Neural progenitor cell (in vitro differentiated cells): ENCODE measurements at places on chromosomes 7 and 10. TPM values are rescaled to one million over a fixed set of nuclear protein-coding genes. Genes with fewer than 3 reads are reported as not detected.

ITIH5 gene
- 0.84 and 1.1 TPM in 2 replicates for total RNA-seq

DNA sequence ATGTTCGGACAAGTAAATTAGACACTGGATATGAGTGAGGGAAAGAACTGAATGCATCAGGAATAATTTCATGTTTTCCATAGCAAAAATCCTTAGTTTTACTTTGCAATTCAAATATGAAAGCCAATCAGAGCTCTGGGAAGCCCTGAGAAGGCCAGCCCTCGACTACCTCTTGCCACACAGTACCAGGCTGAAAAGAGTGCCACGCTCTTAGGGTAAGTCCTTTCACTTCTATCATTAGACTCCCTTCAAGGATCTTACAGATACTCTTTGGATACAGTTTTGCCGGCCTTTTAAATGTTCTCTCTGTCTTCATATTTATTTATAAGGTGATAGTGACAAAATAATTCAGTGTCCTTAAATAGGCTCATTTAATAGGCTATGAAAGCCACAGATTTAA, 1.9 kb downstream of the COBL start:
- DNase-seq, result no peak

GRCh38 chr10:124518366-124518765, 56.7 kb downstream of the LHPP start:
- no peak for DNase-seq

AMPH gene
- 21.2 and 22.8 TPM in 2 replicates for total RNA-seq

DNA sequence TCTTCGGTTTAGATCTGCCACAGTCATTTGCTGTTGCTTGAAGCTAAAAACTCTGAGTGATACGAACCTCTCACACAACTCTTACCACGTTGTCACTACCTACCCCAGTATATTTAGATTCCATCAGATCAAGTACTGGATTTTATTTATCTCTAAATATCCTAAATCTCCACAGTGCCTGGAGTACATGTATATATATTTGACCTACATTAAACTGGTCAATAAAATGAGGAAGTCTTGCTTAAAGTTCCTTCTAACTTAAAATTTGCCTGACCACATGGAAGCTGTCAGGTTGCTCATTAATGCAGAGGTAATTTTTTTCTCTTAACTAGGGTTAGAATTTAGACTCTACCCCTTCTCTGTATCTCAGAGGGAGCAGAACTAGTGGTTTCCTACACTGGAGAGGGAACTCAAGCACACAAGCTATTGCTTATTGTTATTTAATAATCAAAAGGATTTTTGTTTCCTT, 3.1 kb upstream of the MACC1 start:
- no peak for DNase-seq

DNA sequence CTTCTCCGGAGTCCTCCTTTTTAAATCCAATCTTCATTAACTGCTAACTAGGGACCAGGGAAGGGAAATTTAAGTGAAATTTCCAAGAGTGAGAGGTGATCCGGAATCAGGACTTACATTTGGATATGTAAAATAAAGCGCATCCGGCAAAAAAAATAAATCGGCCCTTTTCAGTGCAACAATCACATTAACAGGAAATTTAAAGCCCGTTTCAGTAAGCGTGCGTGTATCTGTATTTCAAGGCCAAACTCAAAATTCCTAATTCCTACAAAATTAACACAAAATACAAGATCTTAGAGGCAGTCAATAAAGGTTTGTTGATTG, 771 bp downstream of the DNAJC9 start:
- no peak for DNase-seq

GRCh38 chr10:74929197-74929596, 102.8 kb downstream of the KAT6B start:
- no peak for DNase-seq

ANKRD22 gene
- total RNA-seq, result not detected in 2 replicates

STEAP4 gene
- not detected in 2 replicates for total RNA-seq

CCDC146 gene
- 2.1 and 6.1 TPM in 2 replicates for total RNA-seq

SPDYE1 gene
- not detected in 2 replicates for total RNA-seq

- DNase-seq, result peak; percentile 9
Measured at GRCh38 chr7:29239638-29240037, 45.1 kb downstream of the CHN2 start.

DOCK4 gene
- total RNA-seq, result 9.6 and 11.4 TPM in 2 replicates

DNA sequence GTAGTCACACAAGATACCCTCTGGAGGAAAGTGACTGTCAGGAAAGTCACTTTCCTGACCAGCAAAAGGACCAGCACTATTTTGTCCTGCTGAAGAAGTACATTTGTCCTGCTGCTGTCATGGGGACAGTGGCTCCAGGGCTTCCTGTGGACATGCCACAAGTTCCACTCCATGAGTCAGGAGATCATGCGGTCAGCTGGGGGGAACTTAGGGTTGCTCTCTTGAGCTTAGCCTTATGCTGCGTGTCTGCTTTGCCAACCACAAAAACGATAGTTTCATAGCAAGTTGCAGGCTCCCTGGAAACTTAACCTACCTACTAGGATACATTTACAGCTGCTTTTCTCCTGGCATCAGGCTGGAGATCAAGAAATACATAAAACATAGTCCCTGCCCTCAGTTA, 19.8 kb upstream of the ALOX5 start:
- DNase-seq, result no peak

DNA sequence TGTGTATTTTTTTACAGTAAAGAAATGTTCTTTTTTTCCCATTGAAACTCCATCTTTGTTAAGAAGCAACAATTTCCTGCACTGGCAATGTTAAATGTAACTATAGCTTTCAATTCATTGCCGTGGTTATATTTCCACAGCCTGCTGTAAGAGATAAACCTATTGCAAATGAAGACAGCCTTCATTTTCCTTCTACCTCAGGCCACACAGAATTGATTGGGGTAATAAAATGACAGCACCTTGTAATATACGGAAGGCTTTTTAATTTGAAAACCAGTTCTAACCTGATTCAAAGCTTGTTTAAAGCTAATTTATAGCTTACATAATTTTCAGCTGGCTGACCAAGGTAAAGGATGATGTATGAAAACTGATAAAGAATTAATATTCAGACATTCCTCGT, 161.9 kb downstream of the PHF14 start:
- no peak for DNase-seq

- DNase-seq, result peak; percentile 95
Measured at GRCh38 chr7:100827330-100828226, at the start of gene EPHB4. Gene EPHB4 (minus strand): TSS chr7:100827523. CDS start chr7:100827030, 493 bp downstream.

OR2A1 gene
- not detected in 2 replicates for total RNA-seq

DNA sequence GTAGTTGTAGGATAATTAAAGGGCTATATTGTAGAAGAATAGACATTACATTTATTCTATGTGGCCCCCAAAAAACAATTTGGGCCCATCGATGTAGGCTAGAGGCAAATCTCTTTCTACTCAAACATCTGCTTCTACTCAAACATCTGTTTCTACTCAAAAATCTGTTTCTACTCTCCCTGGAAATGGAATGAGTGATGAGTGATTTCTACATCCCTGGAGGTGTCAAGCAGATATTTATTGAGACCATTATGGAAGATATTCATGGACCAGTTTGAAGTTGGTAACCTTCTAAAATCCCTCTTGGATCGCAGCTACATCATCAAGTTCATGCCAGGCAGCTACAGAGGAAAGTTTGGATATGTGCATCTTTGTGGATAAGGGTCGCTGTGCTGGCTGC, 5.1 kb upstream of the PLPP4 start:
- DNase-seq, result no peak

SHH gene
- total RNA-seq, result 0.03 TPM in 1 of 2 replicates, not detected in the other

- DNase-seq, result no peak
Measured at GRCh38 chr10:55233505-55233904, 432.5 kb upstream of the PCDH15 start.

GPC2 gene
- total RNA-seq, result 17.0 and 61.0 TPM in 2 replicates

SPAG6 gene
- total RNA-seq, result 0.71 and 2.3 TPM in 2 replicates

DNA sequence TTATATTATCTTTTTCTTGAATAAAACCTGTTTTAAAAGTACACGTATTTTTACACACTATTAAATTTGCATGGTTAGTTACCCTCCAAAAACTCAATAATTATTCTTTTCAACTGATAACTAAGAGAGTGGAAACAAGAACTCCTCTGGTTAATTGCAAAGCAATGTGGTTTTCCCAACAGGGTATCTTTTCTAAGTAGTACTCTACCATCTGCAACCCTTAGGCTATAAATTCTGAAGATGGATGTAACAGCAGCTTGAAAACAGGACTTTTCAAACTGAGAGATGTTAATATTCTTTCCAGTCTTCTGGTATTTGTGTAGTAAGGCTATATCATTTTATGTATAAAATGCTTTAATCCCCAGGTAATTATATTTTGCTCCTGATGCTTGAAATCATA, 916.1 kb upstream of the POT1 start:
- no peak for DNase-seq

GRCh38 chr10:48465860-48466521, 138.9 kb downstream of the ARHGAP22 start:
- DNase-seq, result no peak

GRCh38 chr10:31974434-31975124, 45.9 kb upstream of the ARHGAP12 start:
- no peak for DNase-seq

- no peak for DNase-seq
Measured at GRCh38 chr10:80371467-80371866, 14.9 kb downstream of the DYDC2 start.

ADAM12 gene
- 7.4 and 8.0 TPM in 2 replicates for total RNA-seq

LBX1 gene
- total RNA-seq, result not detected in 2 replicates

GRCh38 chr10:33963729-33964128, 629.3 kb upstream of the NRP1 start:
- DNase-seq, result no peak

DNA sequence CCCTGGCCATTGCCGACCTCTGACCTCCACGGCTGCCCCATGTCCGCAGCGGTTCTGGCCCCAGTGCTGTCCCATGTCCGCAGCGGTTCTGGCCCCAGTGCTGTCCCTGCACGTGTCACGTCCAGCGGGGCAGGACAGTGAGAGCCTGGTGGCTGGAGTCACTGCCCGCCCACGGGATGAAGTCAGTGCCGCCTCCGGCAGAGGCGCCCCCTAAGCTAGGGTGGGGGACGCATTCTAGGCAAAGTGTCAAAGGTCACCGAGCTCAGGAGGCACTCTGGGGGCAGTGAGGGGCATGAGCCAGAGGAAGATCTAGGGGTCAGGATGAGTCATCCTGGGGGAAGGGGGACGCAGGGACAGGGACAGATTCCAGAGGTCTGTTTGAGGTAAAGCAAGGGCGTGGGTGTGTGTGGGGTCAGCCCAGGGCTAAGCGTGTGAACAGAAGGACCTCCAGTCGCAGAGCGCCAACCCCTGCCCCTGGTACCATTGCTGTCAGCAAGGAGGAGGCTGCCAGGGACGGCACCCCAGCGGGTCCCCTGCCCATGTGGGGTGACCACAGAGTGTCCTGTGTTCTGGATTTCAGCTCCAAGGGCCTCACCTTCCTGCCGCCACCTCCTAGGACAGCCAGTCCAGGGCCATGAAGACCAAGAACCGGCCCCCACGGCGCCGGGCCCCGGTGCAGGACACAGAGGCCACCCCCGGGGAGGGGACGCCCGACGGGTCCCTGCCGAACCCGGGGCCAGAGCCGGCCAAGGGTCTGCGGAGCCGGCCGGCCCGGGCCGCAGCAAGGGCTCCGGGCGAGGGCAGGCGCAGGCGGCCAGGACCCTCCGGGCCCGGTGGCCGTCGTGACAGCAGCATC, 665 bp downstream of the BHLHA15 start:
- peak; percentile 33 for DNase-seq

DNA sequence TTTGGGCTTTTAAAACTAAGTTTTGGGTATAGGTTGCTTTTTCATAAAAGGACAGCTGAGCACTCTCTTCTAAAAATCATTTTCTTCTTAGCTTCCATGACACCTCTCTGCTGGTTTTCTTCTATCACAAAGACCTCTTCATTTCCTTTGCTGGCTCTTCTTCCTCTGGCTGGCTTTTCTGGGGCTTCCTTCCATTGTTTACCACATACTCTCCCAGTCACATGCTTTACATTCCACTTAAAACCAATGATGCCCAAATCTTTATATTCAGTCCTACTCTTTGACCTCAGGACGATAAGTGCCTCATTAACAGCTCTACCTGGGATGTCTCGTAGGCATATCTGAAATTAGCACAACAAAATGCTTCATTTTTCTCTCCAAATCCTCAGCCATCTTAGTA, 26.8 kb downstream of the FAM133B start:
- no peak for DNase-seq

- DNase-seq, result no peak
Measured at GRCh38 chr7:29370531-29371314, 176.1 kb downstream of the CHN2 start.

HSPB1 gene
- total RNA-seq, result 9.7 and 20.8 TPM in 2 replicates

DNA sequence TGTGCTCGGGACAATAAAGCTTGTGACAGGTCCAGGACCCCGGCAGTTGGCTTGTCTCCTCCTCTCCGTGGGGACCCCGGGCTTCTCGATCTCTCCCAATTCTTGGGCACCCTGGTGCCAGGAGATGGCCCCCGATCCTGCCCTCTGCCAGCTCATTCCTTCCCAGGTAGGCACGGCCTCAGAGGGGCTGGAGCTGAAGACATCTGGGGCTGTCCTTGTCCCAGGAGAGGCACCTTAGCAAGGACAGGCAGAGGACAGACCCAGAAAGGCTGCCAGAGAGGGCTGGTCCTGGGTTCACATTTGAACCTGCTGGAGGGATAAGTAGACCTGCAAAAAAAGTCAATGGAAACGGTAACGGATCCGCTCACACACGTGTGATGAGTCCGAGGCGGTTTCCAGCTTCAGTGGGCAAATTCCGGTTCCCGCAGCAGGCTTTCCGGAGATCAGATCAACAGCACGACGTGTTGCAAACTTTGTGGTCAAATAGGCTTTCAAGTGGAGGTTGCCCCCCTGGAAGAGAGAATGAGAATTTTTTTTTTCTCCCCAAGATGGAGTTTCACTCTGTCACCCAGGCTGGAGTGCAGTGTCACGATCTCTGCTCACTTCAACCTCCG, 47.7 kb upstream of the GTF2IRD1 start:
- DNase-seq, result no peak

GRCh38 chr7:140165422-140165821, 11.4 kb downstream of the KDM7A start:
- DNase-seq, result no peak

GRCh38 chr7:47582764-47583738, 1.1 kb upstream of the TNS3 start:
- no peak for DNase-seq

- no peak for DNase-seq
Measured at GRCh38 chr7:35734001-35734483, 39.1 kb upstream of the HERPUD2 start.

DNA sequence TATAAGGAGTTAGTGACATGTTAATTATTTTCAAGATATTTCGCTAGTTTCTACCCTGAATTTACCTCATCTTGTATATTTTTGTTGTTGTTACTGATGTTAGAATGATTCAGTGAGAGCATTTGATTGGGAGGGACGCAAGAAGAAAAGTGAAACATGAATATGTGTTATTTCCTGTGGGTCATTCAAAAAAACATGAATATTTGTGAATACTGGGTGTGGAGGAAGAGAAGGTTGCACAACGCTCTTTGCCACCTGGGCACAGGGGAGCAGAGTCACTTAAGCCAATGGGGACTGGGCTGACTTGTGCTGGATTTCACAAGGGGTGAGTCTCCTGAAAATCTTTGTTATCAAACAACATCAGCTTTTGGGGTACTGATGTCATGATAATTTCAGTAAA, 39.5 kb downstream of the AGK start:
- DNase-seq, result no peak
